ENCODE measurements at places on chromosomes 2 and 18.

DNA sequence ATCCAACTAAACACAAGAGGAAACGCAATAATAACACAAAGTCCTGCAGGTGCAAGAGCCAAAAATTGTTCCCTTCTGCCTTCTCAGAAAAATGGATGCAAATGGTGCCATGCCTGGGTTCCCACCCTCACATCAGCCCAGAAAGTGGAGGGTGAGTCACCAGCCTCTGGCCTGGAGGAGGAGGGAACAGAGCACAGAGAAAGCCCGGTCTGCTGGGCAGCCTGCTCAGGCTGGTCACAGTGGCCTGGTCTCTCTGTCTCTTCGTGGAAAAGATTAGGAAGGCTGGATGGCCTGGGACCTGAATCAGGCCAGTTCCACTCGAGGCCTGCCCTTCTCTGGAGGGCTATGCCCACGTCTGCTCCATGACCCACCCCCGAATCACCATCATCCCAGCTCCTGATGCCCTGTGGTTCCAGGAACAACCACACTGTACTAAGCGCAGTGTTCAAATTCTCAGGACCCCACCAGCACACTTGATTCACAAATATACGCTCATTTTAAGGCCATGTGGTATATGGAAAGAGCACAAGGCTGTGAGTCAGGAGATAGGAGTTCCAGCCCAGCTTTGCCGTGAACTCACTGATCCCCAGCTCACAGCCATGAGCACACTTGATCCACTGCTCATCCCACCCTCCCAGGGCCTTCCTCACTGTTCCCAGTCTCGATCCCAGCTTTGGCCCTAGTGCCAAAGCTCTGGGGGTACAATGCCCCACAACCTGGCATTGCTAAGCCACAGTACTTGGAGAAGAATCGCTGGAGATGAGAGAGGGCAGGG lies 82.1 kb downstream of the ZBTB7C start:
- no peak for DNase-seq

DNA sequence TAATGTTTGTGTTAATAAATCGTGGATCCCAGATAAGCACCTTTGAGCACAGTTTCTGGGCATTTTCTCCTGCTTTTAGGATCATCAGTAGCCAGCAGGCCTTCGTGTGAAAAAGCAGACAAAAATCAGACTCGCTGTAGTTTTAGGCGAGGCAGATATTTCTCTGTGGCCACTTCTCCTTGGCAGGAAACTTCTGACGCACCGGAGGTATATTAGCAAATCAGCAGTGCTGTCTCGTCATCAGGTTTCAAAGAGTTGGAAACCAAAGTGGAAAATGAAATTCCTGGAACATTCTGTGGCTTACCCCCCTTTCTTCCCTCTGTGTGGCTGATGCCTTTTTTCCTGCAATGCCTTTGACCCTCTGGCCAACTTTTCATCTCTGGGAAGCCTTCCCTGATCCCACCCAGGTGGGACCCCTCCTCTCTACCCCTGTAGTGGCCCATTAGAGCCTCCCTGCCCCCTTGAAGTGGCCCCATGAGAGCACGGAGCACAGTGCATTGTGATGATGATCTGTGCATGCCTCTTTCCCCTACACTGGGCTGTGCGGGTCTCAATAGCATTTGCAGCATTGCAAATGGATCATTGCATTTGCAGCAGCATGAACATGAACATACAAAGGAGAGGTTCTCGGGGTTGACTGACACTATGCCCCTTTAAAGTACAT lies 93.3 kb downstream of the RNF144A start:
- DNase-seq: no peak

- DNase-seq: no peak
Observed at GRCh38 chr2:235868645-235869044, 299.5 kb downstream of the GBX2 start.

GRCh38 chr18:2901423-2901985 lies 54.7 kb downstream of the EMILIN2 start:
- DNase-seq: no peak

DNA sequence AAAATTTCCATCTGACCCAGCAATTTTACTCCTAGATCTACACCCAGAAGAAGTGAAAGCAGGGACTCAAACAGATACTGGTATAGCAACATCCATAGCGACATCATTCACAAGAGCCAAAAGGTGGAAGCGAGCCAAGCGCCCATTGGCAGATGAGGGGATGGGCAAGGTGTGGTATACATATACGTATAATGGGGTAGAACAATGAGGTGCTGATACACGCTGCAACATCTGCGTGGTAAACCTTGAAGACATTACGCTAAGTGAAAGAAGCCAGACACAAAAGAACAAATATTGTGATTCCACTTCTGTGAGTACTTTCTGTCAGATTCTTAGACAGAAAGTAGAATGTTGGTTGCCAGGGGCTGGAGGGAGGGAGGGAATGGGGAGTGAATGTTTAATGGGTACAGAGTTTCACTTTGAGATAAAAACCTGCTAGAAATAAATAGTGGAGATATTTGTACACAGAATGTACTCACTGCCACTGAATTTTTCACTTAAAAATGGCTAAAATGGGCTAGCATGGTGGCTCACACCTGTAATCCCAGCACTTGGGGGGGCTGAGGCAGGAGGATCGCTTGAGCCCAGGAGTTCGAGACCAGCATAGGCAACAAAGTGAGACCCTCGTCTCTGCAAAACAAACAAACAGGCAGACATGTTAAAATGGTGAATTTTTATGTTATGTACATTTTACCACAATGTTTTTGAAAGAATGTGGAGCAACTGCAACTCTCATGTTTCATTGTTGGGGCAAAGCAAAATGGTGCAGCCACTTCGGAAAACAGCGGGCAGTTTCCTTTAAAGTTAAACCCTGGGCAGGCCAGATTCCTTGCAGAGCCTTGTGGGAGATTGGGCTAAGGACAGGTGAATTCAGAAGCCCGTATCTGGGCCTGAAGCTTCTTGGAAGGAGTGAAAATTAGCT lies 103.4 kb upstream of the MYCN start:
- no peak for DNase-seq

GRCh38 chr2:136750065-136750464 lies 15.3 kb upstream of the THSD7B start:
- DNase-seq: no peak

GRCh38 chr2:197445746-197446145 lies 7.6 kb upstream of the COQ10B start:
- DNase-seq: no peak

- no peak for DNase-seq
Observed at GRCh38 chr2:240387325-240387668, 48.2 kb upstream of the GPC1 start.

GRCh38 chr2:178195390-178196166 lies 1.3 kb downstream of the OSBPL6 start:
- DNase-seq: no peak

DNA sequence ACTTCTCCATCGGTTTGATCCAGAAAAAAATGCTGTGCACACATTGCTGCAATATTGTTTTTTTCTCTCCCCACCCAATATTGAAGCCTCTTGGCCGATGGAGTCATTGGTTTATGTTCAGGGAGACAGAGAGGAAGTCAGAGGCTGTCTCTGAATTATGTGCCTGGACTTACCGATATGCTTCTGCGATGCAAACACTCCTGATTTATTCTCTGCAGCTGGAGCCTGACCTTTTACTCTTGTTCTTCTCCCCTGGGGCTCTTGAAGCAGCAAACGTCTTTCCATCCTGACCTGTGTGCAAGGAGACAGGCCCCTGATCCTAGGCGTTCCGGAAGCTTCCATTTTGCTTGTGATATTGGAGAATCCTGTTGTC lies 99.6 kb downstream of the PTGR3 start:
- DNase-seq: no peak

GRCh38 chr2:149816756-149817551 lies 229.4 kb upstream of the MMADHC start:
- DNase-seq: no peak

GRCh38 chr2:184261331-184261730 lies 337.0 kb upstream of the ZNF804A start:
- DNase-seq: no peak

GRCh38 chr2:240437861-240438809 lies 2.7 kb downstream of the GPC1 start:
- peak; percentile 66 for DNase-seq

DNA sequence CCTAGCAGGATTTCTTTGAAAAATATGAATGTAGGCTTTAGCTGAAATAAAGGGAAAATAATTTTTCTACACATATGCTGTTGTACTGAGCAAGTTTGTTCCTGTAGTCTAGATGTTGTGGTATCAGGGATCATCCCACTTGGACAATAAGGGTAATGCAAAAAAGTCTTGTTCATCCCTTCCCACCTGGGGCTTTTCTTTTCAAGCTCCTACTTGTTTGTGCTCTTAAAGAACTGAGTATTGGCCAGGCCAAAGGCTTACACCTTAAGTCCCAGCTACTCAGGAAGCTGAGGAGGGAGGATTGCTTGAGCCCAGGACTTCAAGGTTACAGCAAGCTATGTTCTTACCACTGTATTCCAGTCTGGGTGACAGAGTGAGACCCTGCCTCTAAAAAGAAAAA lies 35.5 kb downstream of the ZC3H6 start:
- no peak for DNase-seq

- no peak for DNase-seq
Observed at GRCh38 chr18:63828120-63828519, 52.9 kb downstream of the SERPINB7 start.

GRCh38 chr2:236814593-236814992 lies 245.0 kb downstream of the ACKR3 start:
- DNase-seq: no peak

GRCh38 chr2:233435436-233436190 lies 81.3 kb downstream of the DGKD start:
- no peak for DNase-seq

DNA sequence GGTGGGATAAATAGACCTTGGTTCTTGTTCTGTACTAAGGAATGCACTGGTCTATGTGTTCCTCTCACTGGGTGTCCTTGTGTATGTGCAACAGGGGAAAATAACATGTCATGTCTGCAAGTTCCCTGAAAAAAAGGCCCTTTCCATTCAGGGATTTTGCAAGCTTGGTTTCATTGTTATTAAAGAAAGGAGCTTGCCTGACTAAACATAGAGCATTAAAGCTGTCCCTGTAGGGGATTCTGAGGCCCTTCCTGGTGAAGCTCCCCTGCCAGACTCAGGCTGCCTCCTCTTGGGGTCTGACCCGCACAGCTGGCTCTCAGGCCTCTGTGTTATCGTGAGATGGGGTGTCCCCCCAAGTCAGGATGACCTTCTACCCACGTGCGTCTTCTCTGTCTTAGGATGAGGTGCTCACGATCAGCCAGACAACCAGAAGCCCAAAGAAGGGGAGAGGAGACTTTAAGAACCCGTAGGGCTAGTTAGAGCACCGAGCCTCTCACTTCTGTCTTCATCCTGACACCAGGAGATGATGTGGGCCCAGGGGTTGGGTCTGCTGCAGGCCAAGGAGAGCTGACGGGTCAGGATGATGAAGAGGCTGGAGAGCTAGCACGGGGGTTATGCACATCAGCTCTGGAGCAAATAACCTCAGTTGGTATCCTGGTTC lies 21.2 kb downstream of the CAPG start:
- no peak for DNase-seq

DNA sequence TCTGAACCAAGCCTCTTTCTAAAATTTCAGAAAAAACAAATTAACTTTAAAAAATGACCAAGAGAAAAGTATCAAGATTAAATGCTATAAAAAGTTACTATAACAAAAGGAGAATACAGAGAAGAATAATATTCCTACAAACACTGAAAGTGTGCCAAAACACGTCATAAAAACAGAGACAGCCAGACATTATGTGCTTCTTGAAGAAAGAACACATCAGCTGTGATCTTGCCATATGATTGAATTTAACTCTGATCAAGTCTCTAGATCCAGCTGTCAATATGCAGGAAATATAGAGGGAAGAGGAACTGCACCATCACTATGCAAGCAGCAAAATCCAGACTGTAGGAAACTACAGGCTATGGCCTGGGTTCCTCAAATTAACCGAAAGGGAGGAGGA lies 33.7 kb upstream of the COL5A2 start:
- no peak for DNase-seq

GRCh38 chr2:1607236-1607920 lies 136.9 kb downstream of the PXDN start:
- DNase-seq: no peak

DNA sequence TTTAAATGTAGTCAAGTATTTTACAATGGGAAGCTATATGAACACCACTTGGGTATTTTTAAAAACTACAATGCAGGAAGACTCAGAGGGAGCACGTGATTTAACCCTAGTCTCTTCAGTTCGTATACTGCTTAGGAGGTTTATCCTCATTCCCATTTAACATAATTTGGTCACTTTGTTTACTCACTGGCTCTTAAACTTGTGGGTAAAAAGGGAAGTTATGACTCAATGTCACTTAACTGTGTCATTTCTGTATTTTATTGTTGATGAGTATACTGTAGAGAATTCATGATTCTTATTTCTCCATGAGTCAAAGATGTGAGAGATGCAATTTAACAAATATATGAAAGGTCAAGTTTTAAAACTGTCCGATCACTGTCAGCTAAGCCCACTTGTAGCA lies 48.2 kb downstream of the SLC66A3 start:
- DNase-seq: no peak

DNA sequence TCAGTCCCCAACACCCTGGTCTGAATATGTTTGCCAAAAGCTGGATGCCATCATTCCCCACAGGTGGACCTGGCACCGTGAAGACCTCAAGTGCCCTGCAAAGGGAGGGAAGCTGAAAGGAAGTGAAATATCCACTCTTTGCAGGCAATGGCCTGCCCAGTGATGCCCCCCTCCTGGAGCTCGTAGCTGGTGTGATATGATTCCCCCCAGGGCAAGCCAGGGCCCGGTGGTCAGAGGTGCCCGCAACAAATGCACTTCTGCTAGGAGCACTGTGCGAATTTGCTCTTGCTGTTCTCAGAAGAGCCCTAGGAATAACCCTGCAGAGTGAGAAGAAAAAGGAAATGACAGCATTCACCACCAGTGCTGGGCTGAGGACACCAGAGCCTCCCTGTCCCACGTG lies 247.4 kb downstream of the KLHL29 start:
- no peak for DNase-seq

DNA sequence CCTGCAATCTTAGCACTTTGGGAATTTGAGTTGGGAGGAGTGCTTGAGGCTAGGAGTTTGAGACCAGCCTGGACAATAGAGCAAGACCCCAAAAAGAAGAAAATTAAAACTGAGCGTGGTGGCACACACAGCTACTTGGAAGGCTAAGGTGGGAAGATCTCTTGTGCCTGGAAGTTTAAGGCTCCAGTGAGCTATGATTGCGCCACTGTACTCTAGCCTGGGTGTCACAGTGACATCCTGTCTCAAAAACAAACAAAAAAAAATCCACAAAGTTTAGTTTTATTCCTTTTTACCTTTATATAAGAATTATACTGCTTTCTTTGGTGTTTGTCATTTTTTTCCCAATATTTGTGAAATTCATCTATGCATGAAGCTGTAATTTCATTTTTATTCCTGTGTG lies 20.3 kb downstream of the SLC39A10 start:
- DNase-seq: no peak

DNA sequence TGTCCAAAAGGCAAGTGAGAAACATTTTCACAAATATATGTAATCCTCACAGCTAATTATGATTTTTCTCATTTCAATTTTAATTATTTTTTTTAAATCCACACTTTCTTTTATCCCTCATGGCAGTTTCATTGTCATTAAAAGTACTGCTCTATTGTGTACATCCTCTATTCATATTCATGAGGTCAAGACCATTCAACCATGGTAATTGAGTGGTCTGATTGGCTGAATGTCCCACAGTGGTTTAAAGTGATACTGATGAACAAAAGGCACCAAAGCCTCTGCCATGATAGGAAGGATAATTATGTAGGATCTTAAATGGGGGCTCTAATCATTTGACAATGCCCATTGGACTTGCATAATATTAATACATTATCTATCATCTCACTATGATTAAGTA lies 108.4 kb upstream of the EPHA4 start:
- DNase-seq: no peak

GRCh38 chr18:23229472-23229871 lies 94.2 kb downstream of the CABLES1 start:
- DNase-seq: no peak

- no peak for DNase-seq
Observed at GRCh38 chr18:3508576-3509549, 58.9 kb downstream of the TGIF1 start.

All from CD4-positive, alpha-beta T cell treated with Interleukin-21 for 1 hour (primary cell).